Daoy (cell line): ENCODE measurements at places on chromosomes 3 and 15. TPM values are rescaled to one million over a fixed set of nuclear protein-coding genes. Genes with fewer than 3 reads are reported as not detected.

- DNase-seq, result no peak
These were observed 31.3 kb downstream of the GPR176 start for GRCh38 chr15:39888809-39889208.

The TGM5 gene
- total RNA-seq, result 0.51 TPM in 1 of 2 replicates, not detected in the other

DNA sequence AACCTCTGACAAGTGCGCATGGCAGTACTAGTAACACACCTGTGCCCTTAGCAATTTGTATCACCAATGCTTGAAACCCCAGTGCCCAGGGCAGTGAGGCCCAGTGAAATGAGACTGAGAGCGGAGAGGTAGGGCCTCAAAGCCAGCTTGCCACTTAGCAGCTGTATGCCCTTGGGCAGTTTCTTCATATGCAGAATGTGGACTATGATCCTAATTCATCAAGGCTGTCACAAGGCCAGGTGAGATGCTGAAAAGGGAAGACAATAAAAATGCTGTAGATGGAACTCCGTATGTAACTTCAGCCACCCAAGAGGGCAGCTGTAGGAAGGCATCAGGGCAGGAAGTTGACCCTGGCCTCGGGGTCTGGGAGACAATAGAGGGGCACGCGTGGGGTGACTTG lies 74.4 kb downstream of the KY start:
- DNase-seq, result no peak

The TRIM42 gene
- not detected in 2 replicates for total RNA-seq

- DNase-seq, result no peak
These were observed 488.4 kb downstream of the NR2F2 start for GRCh38 chr15:96818861-96819260.

The STRIT1 gene
- not detected in 2 replicates for total RNA-seq

- peak; percentile 32 for DNase-seq
These were observed 985 bp downstream of the LCMT2 start for GRCh38 chr15:43329217-43329959.

The TOP2B gene
- total RNA-seq, result 73.3 and 85.3 TPM in 2 replicates

The GP5 gene
- not detected in 2 replicates for total RNA-seq

- no peak for DNase-seq
These were observed 33.8 kb downstream of the NR1I2 start for GRCh38 chr3:119815716-119816115.

GRCh38 chr15:89227425-89227824 lies 6.0 kb upstream of the RLBP1 start:
- no peak for DNase-seq

- DNase-seq, result no peak
These were observed 20.1 kb downstream of the ZDHHC3 start for GRCh38 chr3:44955917-44956316.

- no peak for DNase-seq
These were observed 3.2 kb downstream of the KCTD6 start for GRCh38 chr3:58495101-58495500.

DNA sequence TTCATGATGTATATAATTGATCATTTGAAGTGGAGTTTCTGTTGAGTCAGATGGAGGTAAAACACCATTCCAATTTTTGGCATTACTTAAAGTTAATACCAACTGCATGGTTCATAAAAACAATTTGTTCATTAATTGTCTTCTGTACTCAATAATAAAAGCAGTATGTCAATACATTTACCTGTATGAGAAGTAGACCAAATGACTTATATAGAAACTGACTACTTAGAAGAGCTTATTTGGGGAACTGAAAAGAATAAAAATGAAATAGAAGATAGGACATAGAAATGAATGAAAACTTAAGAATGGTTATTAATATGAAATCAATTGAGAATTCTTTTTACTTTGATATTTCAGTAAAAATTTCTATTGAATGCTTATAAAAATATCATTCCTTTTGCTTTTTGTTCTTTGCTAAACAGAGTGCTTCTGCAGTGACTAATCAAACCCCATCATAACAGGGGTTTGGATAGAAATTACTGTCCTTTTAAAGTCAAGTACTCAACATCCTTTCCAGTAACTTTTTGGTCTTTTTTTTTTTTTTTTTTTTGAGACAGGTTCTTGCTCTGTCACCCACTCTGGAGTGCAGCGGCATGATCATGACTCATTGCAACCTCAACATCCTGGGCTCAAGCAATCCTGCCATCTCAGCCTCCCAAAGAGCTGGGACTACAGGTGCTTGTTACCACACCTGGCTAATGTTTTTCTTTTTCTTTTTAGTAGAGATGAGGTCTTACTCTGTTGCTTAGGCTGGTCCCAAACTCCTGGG lies 6.5 kb upstream of the CRYBG3 start:
- peak; percentile 40 for DNase-seq

DNA sequence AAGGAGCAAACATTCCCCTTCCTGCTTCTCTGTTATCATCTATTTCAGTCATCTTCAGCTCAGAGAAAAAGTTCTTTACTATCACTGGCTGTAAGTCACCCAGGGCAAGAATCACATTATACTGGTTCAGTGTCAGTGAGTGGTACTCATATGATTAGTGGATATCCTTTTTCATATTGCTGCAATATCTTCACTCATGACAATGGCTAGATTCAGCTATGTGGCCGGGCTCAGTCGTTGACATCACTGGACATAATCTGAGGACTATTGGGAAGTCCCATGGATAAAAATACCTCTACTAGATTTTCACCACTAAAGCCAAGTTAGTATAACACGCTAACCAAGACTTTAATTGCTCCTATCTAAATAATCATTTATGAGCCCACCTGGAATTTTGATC lies 91.3 kb upstream of the UBE2E2 start:
- DNase-seq, result no peak

- DNase-seq, result peak; percentile 32
These were observed 86.4 kb downstream of the SYNPR start for GRCh38 chr3:63364495-63364894.

The IQCH gene
- 3.2 and 10.7 TPM in 2 replicates for total RNA-seq

- peak; percentile 60 for DNase-seq
These were observed 22.0 kb downstream of the COL6A6 start for GRCh38 chr3:130539005-130539404.

DNA sequence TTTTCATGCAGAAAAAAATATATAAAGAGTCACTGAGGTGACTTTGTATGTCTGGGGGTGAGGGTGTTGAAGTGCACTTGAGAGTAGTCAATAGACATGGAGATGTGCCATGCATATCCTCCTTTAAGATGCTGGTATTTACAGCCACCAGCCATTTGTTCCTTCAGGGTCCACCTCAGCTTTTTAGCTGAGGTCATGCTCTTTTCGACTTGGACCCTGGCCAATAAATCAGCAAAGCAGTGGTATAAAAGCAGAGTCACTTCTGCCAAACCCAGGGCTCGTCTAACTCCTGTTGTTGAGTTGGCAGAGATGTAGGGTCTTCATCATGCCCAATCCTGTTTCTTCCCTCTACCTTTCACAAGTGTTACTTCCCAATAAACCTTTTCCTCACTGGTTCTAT lies 75.1 kb upstream of the OSTN start:
- no peak for DNase-seq

DNA sequence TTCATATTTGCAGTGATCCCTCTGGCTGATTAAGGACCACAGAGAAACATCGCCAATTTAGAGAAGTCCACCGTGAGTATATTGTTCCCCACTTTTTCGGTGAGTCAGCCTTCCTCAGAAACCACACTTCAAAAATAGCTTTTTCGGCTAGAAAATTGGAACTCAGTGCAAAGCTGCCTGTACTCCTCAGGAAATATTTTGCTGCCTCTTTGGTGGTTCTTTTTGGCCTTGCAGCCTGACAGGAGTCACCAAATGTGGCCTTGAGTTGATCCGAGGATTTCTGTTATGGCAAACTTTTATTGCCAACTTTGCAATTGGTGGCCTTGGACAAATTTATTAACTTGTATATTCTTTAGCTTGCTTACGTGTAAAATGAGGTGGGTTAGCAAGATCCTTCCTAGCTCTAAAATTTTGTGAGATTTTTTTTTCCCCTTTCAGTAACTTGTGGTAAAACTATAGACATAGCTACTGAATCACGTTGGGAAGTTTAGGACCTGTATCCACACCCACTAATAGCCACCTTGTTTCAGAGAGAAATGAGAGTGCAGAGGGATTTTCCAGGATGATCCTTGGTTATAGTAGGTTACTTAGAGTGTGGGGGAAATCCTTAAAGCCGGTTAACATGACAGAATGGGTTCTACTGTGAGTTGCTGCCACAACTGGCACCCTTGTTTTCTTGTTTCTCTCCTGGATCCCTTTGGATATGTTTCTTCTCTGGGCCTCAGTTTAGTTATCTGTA lies 9.9 kb downstream of the ARL6IP5 start:
- peak; percentile 13 for DNase-seq

The ZNF662 gene
- 0.30 and 0.80 TPM in 2 replicates for total RNA-seq

DNA sequence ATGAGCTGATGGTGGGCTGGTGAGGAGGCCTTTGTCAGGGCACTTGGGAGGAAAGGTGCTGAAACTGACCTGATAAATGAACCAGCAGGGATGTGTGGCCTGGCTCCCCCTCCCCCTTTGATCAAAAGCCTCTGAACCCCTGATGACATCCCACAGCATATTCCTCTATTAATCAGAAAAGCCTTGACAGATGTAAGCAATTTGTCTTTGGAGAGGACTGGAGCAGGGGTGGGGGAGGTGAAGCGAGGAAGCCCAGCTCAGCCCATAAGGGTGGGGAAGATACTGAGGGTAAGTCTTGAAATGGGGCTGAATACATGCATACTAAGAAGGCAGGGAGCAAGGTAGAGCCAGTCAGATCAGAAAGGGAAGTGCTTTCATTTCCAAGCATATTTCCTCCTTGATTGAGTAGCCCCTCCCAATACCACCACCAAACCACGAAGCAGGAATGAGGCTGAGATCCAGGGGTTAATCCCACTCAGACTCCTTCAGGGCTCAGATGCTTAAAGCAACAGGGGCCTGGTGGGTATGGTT lies 34.7 kb upstream of the MRPS22 start:
- DNase-seq, result no peak

DNA sequence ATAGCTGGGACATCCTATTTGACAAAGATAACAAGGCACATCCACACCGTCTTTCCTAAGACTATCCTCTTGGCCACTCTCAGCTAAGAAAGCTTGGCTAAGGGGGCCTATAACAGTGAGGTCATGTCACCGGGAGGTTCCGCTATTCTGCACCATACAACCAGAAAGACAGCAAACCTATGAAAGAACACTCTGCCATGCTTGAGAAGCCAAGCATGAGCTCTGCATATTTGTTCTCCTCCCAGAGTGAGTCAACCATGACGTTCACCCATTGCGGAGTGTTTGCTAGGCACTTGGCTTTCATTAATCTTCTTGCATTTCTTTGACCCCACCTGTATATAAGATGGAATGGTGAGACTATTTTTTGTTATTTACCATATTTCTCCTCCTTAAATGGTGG lies 141.2 kb downstream of the GMNC start:
- DNase-seq, result no peak

- DNase-seq, result peak; percentile 35
These were observed 513 bp downstream of the VGLL4 start for GRCh38 chr3:11643201-11643603.

DNA sequence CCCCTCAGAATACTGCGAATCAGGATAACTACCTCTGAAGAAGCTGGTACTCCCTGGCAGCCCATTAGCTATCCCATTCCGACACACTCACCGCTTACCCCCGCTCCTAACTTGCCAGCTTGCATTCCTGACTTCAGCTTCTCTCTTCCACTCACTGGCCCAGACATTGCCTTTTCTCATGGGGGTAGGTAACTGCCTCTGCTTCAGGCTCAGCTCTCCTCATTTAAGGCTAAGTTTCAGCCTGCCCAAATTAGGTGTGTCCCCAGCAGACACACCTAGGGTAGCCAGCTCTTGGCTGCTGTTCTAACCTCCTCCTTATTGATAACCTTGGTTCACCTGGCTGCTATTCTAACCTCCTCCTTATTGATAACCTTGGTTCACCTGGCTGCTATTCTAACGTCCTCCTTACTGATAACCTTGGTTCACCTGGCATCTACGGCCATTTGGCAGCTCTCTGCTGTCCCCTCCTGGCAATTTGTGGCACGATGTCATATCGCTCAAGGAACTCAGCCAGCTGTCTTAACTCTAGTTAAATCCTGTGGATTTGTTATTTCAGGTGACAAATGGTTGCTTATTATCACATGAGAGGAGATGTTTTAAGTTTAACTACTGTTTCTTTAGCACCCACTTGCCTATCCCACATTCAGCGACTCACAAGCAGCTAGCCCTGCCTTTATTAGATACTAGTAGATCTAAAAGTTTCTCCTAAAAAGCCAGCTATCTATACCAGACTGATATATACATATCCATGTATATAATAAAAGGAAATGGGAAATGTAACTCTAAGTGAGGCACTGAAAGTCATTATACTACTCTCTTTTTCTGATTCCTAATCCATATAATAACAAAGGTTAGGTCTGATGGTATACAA lies 106.5 kb upstream of the ACP3 start:
- DNase-seq, result peak; percentile 27

The TMEM40 gene
- total RNA-seq, result not detected in 2 replicates

DNA sequence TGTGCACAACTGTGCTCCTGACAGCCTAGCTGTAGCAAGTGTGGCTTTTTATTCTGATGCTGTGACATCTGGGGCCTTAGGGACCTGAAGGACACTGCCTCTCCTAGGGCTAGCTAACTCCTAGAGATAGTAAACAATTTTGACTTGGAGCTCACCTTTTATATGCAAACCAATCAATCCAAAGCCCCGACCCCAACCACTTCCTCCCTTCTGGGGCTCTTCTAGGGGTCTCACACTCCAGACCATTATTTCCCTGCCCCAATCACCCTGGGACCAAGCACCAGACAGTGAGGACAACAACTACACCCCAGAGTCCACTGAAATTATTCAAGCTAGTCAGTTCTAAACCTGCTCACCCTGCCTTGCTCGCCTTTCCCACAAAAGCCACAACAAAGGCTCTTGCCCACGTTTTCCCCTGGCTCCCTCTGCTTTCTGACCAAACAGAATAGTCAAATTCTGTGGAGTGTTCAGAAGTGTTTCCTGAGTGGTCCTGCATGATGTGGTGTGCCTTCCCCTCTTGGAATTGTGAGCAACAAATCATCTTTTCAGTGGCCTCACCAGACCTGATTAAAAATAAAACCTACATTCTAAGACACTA lies 84.2 kb upstream of the WNT5A start:
- DNase-seq, result peak; percentile 11

DNA sequence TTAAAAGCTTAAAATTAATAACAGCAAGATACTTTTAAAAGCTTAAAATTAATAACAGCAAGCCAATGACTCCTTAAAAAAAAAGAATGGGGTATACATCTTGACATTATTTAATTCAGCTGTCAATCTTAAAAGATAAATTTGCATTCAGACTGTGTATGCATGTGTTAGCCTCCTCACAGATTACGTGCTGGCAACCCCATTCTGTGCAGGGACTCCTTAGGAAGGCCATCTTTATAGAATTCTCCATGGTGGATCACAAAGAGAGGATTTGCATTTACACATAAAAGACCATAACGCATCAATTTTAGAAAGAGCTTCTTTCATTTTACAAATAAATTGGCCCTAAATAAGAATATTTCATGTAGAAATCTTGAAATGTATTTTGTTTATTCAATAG lies 87.2 kb downstream of the B3GALNT1 start:
- DNase-seq, result no peak

The ALDH1A3 gene
- 141 and 215 TPM in 2 replicates for total RNA-seq
